ENCODE measurements at places on chromosomes 1 and 21. TPM values are rescaled to one million over a fixed set of nuclear protein-coding genes. Genes with fewer than 3 reads are reported as not detected.

GRCh38 chr1:202562444-202563060 is 147.7 kb downstream of the SYT2 start:
- no peak for DNase-seq

DNA sequence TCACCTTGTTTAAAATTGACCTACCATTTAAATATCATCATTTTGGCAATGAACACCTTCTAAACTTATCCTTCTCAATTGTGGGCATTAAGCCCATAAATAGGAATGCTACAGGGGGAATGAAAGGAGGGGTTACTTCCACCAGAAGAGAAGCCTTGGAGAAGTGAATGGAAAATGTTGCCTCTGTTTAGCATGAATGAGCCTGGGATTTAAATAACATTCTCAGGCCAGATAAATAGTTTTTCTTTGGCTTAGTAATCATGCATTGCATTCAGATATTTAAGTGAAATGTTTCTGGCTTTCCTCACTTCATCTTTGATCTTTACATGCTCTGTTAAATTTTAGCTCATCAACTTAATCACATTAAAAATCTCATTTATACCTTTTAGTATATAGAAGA is 284.3 kb upstream of the FMN2 start:
- no peak for DNase-seq

DNA sequence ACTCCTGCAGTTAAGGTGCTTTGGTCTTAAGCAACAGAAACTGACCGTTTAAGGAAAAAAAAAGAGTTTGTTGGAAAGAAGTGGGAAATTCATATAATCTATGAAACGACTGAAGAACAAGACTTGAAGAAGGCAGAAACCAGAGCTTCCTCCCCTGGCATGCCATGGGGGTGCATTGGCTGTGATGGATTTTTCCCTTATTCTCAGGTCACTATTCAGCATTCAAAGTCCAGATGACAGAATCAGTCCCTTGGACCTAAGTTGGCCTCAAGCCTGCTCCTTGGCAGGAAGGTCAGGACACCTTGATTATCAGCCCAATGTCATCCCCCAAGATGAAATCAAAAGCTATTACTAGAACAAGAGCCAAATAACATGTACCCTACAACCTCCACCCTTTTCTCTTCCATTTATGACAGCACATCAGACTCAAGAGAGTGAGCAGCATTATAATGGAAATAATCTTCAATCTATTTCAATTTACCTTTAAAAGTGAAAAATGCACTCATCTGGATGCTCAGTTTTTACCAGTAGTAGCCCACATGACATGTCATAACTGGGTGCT is 15.8 kb upstream of the TMEM9 start:
- DNase-seq: no peak

DNA sequence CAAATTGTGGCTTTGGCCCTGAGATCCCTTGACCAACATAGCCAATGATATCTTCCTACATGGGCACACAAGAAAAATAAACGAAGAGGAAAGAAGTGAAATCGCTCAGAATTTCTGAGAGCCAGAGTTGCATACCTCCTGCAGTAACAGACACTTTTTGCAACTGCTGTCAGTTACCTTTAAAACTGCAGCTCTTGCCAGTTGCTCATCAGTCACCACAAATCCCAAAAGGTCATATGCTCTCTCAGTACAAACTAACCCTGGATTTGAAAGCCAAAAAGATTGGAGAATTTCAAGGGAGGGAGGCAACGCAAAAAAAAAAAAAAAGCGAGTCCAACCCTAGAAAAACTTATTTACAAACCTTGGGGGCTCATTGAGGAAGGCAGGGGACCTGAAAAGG is 47.2 kb upstream of the DNAH14 start:
- DNase-seq: no peak

The RAB3B gene
- total RNA-seq: 1.2 TPM

The REG4 gene
- total RNA-seq: not detected

All from lung microvascular endothelial cell (primary cell).